ENCODE measurements at places on chromosomes 7 and 10. TPM values are rescaled to one million over a fixed set of nuclear protein-coding genes. Genes with fewer than 3 reads are reported as not detected.

ABCA13 gene
- polyA plus RNA-seq, result 0.22 TPM

DKK1 gene
- polyA plus RNA-seq, result 75.6 TPM

NME8 gene
- polyA plus RNA-seq, result not detected

PNLIPRP3 gene
- polyA plus RNA-seq, result 0.27 TPM

OR13A1 gene
- polyA plus RNA-seq, result 0.32 TPM

CTAGE4 gene
- polyA plus RNA-seq, result 0.27 TPM

METTL2B gene
- 12.1 TPM for polyA plus RNA-seq

ACTL6B gene
- 0.19 TPM for polyA plus RNA-seq

FOXI2 gene
- polyA plus RNA-seq, result 0.58 TPM

ECHS1 gene
- 93.9 TPM for polyA plus RNA-seq

- no peak for DNase-seq
Observed at GRCh38 chr10:103144041-103144440, 49.0 kb downstream of the NT5C2 start.

GRCh38 chr10:35056686-35057085, 33.5 kb downstream of the CUL2 start:
- DNase-seq, result no peak

DNA sequence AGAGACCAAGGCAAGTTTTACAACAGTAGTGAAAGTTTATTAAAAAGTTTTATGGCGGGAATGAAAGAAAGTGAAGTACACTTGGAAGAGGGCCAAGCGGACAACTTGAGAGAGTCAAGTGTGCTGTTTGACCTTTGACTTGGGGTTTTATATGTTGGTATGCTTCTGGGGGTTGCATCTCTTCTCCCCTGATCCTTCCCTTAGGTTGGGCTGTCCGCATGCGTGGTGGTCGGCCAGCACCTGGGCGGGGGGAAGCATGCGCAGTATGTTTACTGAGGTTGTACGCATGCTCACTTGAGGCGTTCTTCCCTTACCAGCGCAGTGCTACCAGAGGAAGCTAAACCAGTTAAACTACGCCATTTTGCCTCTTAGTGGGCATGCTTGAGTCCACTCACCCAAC, 31.9 kb downstream of the NUP42 start:
- no peak for DNase-seq

GRCh38 chr10:70381471-70382421, 679 bp downstream of the LRRC20 start:
- no peak for DNase-seq

DNA sequence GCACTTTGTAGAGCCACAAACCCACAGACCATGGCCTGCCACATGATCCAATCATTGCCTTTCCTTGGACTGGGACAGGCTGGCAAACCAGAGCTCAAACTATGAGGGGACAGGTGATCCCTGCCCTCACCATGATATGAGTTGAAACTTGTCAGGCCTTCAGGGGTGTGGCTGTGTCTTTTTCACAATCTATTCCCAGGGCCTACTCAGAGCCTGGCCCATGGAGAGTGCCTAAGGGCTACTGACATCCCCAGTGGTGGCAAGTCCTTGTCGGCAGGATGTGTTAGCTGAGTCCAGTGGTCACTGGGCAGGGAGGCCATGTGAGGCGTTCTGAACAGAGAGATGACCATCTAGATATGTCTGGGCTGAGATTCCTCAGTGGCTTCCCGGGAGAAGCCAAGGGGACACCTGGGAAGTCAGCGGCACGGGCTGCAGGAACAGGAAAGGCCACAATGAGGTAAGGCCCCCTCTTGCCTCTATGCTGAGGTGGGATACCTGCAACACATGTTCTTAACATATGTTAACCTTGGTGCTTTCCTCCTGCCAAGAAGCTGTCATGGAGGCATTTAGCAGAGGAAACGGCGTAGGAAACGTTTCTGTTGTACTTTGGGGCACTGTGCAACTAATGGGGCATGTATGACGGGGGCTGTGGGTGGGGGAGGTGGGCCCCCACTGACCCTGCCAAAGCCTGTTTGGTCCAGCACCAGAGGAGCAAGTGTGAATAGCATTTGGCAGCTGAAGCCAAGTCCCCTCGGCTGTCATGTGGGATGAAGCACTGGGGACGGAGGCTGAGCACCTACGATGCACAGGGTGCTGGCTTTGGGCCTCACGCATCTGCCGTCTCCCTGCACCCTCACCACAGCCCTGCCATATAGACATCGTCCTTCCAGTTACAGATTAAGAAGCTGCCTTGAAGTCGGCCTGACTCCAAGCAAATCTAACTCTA, 384.0 kb downstream of the RPS24 start:
- DNase-seq, result no peak

DNA sequence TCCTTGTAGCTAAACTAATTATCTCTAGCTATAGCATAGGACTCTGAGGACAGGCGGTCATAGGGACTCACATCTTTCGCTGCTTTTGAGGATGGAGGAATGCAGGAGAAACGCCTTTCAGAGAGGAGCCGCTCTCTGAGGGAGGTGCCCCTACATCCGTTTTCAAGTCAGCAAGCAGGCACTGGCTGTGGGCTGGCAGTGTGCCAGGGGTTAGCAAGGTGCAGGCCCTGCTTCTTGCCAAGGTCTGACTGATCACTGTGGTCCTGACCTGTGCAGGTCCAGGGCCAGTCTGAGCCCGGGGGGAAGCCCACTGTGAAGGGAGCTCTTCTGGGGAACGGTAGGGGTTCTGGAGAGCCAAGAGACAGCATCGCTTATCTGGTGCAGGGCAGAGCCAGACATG, 89.4 kb downstream of the SH3PXD2A start:
- no peak for DNase-seq

DNA sequence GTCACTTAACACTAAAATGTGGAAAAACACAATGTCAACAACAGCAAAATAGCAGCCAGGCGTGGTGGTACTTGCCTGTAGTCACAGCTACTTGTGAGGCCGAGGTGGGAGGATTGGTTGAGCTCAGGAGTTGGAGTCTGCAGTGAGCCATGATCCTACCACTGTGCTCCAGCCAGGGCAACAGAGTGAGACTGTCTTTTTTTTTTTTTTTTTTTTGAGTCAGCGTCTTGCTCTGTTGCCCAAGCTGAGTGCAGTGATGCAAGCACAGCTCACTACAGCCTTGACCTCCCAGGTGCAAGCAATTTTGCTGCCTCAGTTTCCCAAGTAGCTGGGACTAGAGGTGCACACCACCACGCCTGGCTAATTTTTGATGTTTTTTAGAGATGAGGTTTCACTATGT, 6.1 kb downstream of the KCTD7 start:
- DNase-seq, result no peak

GRCh38 chr10:98425511-98426352, 10.8 kb upstream of the PYROXD2 start:
- DNase-seq, result no peak

DNA sequence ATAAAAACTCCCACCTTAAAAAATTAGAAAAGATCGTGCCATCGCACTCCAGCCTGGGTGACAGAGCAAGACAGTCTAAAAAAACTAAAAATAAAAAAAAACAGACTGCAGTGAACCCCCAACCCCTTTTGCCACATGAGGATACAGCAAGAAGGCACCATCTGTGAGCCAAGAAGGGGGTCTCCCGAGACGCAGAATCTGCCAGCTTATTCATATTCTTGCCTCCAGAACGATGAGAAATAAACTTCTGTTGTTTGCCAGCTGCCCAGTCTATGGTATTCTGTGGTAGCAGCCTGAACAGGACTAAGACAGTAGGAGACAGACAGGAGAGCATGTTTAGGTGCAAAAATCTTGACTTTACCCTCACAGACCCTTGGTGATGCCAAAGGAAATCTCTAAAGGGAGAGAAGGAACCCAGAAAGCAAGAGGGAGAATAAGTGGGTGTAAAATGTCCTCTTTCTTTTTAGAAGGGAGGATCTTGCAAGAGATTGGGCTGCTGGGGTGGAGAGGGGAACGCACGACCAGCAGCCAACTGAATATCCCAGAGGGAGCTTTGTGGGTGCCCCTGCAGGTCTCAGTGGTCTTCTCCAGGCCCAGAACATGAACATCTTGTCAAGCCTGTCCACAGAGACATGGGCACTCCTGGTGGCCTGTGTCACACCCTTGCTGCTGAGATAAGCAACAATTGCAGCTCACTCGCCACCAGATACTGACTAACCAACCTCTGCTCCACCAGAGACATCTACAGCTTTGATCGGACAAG, 400.7 kb upstream of the FOXK1 start:
- DNase-seq, result no peak

DNA sequence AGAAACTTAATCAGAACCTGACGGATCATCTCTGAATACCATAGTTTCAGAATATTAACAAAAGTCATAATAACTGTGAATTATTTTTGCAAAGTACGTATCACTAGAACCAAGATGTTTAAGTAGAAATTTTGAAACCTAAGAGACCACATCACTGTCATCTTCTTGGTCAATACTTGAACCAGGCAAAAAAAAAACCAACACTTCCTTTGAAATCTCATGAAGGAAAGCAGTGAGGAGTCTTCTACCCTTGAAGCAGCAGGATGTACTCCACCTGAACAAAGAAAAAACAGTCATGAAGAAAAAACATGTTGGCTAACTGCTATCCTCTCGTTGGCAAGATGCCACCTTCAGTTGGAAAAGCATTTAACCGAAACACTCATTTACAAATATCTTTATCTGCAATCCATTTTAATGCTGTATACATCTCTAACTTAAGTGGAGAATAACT, 82.4 kb downstream of the SRPK2 start:
- DNase-seq, result no peak

DNA sequence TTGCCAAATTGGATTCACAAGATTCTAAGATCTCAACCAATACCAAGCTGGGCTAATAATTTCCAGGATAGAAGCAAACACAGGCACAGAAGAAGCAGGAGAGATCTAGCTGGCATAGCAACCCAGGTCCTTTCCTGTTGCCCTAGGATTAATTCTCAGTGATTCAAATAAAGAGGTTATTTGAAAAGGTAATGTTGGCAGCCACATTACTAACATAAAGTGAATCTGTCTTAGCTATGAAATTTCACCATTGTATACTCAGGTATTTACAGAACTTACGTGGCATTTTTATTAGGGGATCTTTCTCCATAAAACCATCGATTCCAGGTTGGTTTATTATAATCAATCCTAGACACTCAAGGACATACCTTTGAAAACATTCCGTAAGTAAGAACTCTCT, 379.3 kb upstream of the POM121L12 start:
- no peak for DNase-seq

DNA sequence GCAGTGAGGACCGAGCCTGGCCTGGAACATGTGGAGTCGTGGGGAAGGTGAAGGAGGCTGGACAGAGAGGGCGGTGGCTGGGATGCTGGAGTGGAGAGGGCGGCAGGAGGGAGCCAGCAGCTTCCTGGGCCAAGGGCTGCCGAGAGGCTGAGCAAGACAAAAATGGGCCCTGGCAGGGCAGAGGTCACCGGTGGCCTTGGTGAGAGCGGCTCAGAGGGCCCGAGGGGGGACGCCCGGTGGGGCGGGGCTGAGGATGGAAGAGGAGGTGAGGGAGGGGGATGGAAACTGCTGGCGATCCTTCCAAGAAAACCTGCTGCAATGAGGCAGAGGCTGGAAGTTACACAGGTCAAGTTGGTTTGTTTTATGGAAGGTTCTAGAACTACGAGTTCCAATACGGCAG, 69.5 kb downstream of the ELFN1 start:
- DNase-seq, result no peak

- DNase-seq, result no peak
Observed at GRCh38 chr10:58972576-58973234, 203.7 kb upstream of the PHYHIPL start.

GRCh38 chr7:151233804-151234203, 1.5 kb downstream of the CHPF2 start:
- DNase-seq, result no peak

- no peak for DNase-seq
Observed at GRCh38 chr7:17584822-17585221, 286.4 kb downstream of the AHR start.

GRCh38 chr10:117272195-117273076, 31.5 kb downstream of the SLC18A2 start:
- no peak for DNase-seq

Measured in urinary bladder (tissue), 4 donors.